Astrocyte (in vitro differentiated cells and primary cell): ENCODE measurements at places on chromosomes 1 and 21. TPM values are rescaled to one million over a fixed set of nuclear protein-coding genes. Genes with fewer than 3 reads are reported as not detected.

Gene S100A7
- not detected in 2 replicates for total RNA-seq

Gene HIPK1
- 54.0 and 55.4 TPM in 2 replicates for total RNA-seq

- no peak for DNase-seq
Measured at GRCh38 chr1:53343831-53344668, 16.2 kb upstream of the LRP8 start.

Gene MEF2D
- 51.7 and 56.6 TPM in 2 replicates for total RNA-seq

Gene CLCNKA
- 0.16 TPM in 1 of 2 replicates, not detected in the other for total RNA-seq

Gene RIPPLY3
- not detected in 2 replicates for total RNA-seq

Gene ITGB2
- total RNA-seq, result 0.61 TPM in 1 of 2 replicates, not detected in the other

- peak; percentile 45 for DNase-seq
Measured at GRCh38 chr1:50959303-50959912, 659 bp downstream of the FAF1 start.

Gene S1PR1
- 10.6 and 14.4 TPM in 2 replicates for total RNA-seq

- DNase-seq, result peak; percentile 41
Measured at GRCh38 chr1:52059321-52059720, 3.2 kb downstream of the BTF3L4 start.

Gene PLA2G2F
- 0.23 TPM in 1 of 2 replicates, not detected in the other for total RNA-seq

Gene LCE3D
- not detected in 2 replicates for total RNA-seq

DNA sequence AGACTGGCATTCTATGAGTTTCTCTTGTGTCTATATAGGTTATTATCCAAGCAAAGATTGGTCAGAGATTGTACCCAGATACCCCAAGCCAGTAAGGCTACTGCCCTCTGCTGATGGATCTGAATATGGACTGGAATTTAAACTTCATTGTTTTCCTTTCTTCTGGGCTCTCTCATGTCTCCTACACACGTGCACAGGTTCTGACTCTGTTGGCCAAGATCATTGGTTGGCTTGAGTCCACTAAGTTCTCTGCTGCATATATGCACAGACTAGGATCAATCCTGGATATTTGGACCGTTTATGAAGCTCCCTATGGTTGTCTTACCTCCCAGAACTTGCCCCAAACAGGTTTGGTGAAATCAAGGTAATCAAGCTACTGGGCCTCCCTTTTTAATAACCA is 69.7 kb downstream of the CC2D1B start:
- peak; percentile 46 for DNase-seq

DNA sequence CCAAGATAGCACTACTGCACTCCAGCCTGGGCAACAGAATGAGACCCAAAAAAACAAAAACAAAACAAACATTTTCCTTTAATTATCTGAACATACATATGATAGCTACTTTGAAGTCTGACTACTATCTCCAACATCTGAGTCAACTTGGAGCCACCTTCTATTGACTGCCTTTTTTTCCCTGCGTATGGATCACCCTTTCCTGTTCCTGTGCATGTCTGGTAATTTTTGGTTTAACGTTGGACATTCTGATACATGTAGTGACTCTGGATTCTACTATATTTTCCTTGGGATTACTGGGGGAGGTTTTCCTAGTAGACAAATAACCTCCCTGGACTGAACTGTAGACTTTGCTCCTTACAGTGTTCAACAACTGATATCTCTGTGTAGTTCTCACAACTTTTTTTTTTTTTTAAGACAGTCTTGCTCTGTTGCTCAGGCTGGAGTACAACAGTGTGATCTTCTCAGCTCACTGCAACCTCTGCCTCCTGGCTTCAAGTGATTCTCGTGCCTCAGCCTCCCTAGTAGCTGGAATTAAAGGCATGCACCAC is 70.3 kb downstream of the KIAA0319L start:
- DNase-seq, result no peak

- DNase-seq, result no peak
Measured at GRCh38 chr1:159612211-159612885, 24.7 kb downstream of the APCS start.

GRCh38 chr1:92786111-92786901 is 1.4 kb upstream of the EVI5 start:
- no peak for DNase-seq

GRCh38 chr1:4418021-4418420 is 236.4 kb upstream of the AJAP1 start:
- DNase-seq, result no peak

GRCh38 chr1:34885405-34886247 is 26.1 kb upstream of the SMIM12 start:
- peak; percentile 2 for DNase-seq

GRCh38 chr1:229047161-229047839 is 223.6 kb upstream of the RAB4A start:
- DNase-seq, result no peak

DNA sequence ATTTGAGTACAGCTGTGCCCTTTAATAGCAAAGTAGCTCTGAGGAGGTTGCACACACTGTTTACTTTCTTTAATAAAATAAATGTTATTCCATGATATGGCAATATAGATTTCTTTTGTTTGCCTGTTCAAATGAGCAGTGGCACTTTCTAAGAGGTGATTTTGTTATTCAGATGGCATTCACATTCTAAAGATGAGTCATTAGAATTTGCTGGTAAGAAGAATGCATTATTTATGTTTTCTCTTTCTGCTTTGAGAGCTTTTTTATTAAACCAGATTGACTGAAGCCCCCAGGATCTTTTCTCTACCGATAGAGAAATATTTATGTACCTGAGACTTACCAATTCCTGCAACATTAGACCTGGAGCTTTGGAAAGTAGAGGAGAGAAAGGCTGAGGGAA is 11.2 kb upstream of the LEPR start:
- no peak for DNase-seq

Gene FAM151A
- total RNA-seq, result not detected in 2 replicates

DNA sequence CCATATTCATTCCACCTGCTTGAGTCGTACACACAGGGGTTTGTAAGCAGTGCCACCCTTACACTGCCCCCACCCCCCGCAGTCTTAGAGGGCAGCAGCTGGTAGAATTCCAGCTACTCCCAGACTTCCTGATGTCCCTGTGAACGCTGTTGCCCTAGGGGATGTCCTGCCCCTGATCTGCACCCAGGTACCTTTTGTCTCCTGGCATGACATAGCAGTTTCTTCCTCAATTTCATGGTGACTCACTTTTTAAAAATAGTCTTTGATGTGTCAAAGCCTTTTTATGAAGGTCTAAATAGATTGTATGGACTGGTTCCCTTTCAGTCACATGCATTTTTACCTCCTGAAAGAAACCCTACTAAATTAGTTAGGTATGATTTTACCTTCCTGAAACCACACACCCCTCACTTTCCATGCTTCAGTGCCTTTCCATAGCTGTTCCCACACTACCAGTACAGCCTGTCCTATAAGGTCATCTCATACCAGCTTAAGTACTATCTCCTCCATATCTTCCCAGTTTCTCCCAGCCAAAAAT is 76.4 kb downstream of the ST3GAL3 start:
- peak; percentile 37 for DNase-seq

DNA sequence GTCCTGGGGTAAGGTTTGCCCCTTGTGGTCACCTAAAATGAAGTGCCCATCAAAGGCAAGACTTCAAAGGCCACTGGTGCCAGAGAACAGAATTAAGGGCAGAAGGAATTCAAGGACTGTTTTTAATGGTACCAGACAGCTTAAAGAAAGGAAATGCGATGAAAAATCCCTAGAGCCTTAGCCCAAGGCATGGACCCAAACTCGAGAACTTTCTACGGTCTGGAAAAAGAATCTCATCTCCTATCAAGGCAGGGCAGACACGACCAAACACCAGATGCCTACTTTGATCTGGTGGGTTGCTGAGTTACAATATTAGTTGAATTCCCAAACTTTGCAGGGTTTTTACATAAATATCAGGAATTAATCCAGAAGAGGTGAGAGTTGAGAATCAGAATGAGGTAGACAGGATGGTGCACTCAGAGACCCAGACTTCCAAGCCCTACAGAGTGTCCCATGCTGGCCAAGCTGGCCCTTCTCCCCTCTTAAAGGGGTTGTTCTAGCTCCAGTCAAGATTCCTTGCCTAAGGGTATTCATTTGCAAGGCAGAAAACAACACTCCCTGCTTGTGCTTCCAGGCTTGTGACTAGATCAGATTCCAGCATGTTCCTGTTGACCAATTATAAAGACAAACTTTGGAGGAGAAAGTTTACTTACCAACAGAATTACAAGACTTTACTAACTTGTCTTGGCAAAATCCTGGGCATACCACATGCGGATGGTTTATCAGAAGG is 48.0 kb downstream of the EDN2 start:
- no peak for DNase-seq
